SK-N-SH treated with all-trans-retinoic acid at 6 μM for 48 hours (cell line): ENCODE measurements at places on chromosomes 12 and 14.

DNA sequence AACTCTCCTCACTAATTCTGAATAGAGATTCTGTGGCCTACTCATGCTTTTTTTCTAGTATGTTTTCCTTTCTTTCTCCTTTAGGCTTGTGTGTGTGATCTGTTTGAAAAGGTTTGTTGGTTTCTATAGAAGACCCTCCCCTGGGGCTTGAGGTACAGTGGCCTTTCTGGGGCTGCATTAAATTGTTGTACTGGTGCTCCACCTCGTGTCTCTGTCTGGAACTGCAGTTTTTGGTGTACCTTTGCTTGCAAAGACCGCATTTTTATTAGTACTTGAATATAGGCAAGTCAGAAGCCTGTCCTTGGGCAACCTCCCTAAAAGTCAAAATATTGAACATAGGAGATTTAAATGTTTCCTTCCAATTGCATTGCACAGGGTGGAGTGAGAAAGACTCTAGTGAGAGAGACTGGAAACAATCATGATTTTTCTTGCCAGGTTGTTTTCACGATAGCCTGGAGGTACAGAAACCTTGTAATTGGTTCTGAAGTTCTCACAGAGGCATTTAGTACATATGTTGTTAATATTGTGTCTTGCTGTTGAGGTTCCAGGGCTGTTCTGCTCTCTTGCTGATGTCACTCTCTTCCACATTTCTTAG is 39.0 kb downstream of the SLCO1B1 start:
- peak; percentile 67; the same call in 2 of the 3 replicates for ATAC-seq

DNA sequence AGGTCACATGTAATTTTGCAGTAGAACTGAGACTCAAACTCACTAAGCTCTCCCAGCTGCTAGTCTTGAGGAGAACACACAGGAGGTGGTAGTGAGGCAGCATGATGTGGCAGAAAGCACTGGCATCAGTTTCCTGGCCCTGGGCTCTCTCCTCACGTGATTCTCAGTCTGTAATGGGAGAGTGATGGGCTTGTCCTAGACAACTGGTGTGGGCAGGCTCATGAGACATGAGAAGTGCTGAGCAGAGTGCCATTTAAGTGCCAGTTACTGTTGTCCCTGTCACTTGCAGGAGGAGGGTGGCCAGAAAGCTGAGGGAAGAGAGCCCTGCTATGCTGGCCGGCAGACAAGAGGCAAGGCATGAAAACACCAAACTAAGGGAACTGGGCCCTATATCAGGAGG is 48.5 kb upstream of the OVCH1 start:
- ATAC-seq: no peak

DNA sequence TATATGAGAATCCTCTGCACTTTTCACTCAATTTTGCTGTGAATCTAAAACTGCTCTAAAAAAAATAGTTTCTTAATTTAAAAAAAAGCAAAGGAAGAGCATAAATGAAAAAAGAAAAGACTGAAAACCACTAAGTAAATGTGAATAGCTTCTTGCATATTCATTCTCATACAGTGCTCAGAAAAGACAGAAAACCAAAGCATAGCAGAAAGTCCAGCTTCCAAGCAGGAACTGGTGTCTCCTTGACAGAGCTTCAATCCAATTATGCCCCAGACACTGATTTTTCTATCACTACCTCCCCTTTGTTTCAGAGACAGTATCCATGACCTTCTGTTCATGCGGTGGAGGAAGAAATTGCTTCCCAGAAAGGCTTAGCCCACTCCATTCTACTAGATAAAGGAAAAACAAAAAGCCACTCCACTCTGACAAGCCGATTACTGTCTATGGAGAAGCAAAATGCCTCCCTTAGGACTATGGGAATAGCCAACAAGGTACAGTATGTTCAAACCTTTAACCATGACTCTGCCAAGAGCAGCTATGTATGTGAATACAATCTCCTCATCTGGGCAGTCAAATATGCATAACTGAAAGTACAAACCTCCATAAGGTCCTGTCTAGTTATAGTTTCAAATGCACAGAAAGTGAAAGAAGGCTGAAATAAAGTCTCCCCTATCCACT is 40.6 kb downstream of the ATF7 start:
- ATAC-seq: no peak

GRCh38 chr14:37422319-37422718 is 172.7 kb downstream of the FOXA1 start:
- ATAC-seq: no peak

- ATAC-seq: peak; percentile 41; the same call in 1 of the 3 replicates
Measured at GRCh38 chr12:130555628-130556485, 160.2 kb downstream of the RIMBP2 start.

DNA sequence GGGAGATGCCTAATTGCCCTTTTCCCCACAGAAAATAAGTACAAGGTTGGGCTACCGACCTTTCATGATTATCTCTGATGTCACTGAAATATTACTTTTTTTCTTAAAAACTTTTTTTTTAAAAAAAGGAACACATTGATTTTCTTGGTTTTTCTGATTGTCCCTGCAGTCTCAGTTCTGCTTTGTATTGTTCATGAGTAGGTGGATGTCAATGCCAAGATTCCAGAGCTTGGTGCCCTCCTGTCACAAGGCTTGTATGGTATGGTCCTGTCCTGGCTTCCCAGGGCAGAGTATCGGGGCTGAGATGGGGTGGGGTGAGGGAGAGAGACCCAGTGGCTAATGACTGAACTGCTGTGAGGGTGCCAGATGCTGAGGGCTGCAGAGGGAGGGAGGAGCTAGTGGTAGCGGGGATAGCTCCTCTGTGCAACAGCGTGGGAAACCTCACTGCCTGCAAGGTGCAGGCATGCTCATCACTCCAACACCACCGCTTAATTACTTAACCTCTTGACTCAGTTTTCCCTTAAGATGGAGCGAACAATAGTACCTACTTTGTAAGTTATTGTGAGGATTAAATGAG is 4.4 kb upstream of the CTDSP2 start:
- ATAC-seq: no peak

GRCh38 chr14:68800390-68800789 is 7.5 kb upstream of the ZFP36L1 start:
- no peak for ATAC-seq

DNA sequence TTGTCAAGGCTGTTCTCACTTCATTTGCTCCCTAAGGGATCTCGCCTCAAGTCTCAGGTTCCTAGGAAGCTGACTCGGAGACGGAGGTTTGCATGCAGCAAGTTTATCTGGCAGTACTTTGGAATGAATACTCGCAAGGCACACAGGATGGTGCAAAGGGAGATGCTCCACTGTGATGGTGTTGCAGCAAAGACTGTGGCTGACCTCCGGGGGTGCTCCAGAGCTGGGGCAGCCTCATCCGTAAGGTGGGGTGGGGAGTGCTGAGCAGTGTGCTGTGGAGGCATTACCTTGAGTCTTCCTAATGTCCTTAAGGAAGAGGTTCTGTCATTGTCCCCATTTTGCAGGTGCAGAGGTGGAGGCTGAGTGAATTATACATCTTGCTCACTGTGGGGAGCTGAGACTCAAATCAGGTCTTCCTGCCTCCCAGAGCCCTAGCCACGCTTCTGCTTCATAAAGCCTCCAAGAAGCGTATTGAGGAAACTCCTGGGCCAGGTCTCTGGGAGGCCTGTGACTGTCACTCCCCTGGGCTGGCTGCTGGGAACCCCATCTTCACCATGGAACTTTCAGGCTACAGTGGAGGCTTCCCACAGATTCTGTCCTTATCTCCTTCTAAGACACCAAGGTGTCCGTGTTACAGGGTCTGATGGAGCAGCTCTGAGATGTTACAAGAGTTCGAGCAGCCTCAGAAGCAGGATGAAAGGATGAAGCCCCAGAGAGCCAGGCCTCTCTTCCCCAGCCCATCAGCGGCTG is 39.5 kb downstream of the GALNT16 start:
- peak; percentile 84 for ATAC-seq

- no peak for ATAC-seq
Measured at GRCh38 chr12:71892059-71892458, 46.6 kb upstream of the TPH2 start.

DNA sequence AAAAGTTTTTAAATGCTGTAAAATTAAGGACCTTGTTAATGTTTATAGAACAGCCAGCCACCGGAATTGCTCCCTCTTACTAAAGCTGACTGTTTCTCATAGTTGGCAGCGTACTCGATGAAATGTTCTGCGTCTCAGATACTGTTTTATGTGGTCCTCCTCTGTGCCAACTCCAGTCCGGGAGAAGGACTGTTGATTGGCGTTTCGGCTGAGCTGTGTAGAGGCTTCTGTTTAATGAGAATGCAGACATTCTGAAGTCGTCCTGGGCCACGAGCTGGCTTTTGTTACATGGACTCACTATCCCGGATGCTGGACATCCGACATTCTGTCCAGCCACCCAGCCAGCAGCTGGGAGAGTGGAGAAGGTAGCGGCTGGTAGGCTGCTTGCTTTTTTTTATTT is 75.4 kb downstream of the WDR20 start:
- ATAC-seq: no peak

DNA sequence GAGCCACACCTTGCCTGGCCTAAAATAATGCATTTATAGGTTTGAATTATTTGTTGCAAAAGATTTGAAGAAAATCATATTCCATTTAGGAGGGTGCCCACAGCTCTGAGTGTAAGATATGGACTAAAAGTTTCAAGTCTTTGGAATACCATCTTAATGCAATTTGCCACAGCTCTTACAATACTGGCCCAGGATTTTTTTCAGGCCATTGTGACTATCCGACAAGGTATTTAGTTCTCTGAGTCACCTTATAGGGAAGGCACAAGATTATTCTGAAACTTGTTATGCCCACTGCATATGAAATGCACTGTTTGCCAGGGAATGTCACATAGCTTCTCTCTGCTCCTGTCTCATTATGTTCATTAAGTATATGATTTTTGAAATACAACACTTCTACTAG is 29.6 kb upstream of the SLC6A13 start:
- no peak for ATAC-seq

DNA sequence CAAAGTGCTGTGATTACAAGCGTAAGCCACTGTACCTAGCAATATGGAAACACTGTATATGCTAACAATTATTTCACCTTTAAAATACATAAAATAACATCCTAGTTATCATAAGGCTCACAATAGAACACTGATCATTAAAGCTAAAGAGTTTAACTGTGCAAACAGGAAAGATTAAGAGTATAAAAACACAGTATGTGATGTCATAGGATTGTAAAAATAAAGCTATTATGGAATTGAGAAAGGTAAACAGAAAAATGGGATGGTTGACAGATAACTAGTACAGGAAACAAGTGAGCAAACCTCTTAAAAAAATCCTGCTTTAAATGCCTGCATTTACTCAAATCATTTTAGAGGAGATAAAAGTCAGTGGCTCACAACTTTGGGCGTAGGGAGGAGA is 10.8 kb upstream of the IPO8 start:
- ATAC-seq: no peak

DNA sequence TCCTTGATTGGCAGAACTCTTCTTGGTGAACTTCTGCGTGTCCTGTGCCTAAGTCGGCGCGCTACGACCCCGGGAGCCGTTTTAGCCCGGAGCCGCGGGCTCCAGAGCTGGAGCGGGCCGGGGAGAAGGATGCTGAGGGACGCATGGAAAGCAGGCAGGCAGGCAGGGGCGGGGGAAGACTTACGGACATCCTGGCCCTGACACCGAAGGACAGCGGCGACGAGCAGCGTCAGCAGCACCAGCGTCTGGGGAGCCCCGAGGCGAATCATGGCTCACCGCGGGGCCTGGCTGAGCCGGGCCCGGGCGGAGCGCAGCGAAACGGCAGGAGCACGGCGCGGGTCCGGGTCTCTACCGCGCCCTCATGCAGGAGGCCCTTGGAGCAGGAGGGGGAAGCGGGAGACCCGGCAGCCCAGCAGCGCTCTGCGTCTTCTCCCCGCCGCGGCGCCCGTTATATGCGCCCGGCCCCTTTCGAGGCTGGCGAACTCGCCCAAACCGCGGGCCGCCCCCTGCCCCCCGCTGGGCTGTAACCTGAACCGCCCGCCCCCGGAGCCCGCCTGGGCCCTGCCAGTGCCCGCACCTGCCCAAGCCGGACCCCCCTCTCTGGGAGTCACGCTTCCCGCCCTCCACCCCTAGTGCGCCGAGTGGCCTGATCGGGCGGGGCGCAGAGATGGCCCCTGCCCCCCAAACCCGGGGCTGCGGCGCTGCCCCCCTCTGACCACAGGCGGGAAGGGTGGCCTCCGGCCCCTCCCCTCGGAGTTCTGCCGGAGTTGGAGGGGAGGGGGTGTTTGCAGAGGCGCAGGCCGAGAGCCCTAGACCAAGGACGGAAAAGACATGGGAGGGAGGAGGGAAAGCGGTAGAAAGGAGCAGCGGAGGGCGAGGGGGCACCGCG is at the start of gene COL2A1:
TSS of gene COL2A1 (minus strand) at position 424 of the 889 bp plus-strand sequence. CDS start at position 269, 155 bp downstream.
- peak; percentile 5 for ATAC-seq
